ENCODE measurements at places on chromosomes 16 and 17.
A peak's percentile ranks its signal among the peaks of the same experiment; 100 is the strongest.

DNA sequence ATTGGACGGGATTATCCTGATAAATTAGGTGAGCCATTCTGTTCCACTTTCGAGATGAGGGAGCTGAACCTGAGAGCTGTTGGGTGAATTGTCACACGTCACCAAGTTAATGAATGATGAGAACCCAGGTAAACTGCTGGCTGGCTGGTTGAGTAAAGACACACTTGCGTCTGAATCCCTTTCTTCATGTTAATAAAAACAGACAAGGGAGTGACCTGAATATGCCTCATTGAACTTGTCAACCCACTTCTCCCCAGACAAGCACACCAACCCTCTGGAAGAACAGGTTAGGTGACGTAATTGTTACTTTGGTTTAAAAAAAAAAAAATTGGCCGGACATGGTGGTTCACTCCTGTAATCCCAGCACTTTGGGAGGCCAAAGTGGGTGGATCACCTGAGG lies 400.9 kb upstream of the CDH5 start:
- no peak for DNase-seq

DNA sequence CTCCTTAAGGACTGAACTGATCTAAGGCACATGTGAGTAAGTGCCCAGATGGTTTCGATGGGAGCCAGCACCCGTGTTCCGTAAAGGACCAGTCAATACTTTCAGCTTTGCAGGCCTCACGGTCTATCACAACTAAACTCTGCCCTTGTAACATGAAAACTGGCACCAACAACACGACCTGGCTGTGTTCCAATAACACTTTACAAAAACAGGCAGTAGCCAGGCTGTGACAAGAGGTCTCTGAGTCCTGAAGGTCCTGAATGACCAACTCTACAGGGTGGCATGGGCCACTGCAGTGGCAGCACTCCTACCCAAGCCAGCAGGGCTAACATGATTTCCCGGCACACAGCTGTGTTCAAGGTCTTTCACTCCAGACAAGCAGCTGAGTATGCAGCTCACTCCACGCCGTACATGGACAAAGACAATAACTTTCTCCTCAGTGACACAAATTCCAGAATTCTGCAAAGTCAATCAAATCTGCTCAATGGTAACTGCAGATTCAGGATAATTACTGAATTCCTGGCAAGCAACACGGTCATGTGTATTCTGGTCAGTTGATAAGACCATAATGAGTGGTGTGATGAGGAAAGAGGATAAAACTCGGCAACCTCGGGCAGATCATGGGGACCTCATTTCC lies 15.3 kb downstream of the NPLOC4 start:
- DNase-seq, result no peak

DNA sequence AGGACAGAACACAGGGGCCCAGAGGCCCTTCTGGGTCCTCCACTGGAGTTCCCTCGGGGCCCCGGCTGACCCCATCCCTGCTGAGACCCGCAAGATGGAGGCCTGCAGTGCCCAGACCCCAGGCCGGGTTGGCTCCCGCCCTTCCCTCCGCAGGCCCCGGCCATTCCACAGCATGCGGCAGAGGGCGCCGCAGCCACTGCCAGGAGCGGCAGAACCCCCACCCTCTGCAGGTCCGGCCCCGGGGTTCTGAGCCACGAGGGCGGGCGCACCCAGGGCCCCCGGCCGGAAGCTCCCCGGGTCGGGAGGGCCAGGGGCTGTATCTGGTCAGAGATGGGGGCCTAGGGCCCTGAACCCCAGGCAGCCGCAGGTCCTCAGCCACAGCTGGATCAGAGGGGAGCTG lies 2.4 kb upstream of the PERCC1 start:
- DNase-seq, result peak; percentile 14

DNA sequence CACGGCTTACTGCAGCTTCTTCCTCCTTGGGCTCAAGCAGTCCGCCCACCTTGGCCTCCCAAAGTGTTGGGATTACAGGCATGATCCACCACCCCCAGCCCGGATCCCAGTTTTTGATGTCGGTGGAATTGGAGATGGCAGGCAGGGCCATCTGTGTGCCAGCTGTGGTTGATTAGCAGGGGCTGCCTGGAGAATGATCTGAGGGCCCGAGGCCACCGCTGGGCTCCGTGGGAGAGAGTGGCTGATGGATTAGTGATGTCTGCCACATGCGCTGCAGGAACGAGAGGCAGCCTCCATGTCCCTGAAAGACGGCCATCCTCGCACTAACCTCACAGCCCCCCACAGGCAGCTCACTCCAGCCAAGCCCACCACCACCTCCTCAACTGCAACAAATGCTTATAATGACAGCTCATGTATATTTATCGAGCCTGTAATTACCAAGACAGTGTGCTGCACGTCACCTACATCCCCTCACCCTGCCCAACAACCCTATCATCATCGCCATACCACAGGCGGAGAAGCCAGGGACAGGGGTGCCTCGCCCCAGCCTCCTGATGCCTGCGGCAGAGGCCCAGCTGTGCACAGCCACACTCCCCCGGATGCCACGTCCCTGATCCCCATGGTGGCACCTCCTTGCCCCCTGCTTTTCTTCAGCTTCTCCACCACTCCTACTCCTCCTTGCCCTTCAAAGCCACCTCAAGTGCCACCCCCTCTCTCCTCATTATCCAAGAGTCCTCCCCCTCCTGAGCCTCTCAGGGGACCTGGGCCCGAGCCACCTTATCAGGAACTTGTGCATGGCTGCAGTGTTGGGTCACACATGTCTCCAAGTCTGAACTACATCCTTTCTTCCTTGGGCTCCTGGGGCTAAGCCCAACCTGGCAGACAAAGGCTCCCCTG lies 33.2 kb downstream of the ACTG1 start:
- no peak for DNase-seq

Measured in amniotic epithelial cell (primary cell).